ENCODE measurements at places on chromosomes 4 and X. TPM values are rescaled to one million over a fixed set of nuclear protein-coding genes. Genes with fewer than 3 reads are reported as not detected.

Gene PDGFC
- total RNA-seq = 28.9 TPM

Gene SHOX
- total RNA-seq = not detected

Gene SATL1
- not detected for total RNA-seq

Gene PAGE2B
- not detected for total RNA-seq

Gene CSN1S1
- not detected for total RNA-seq

Gene CACNA1F
- total RNA-seq = not detected
